GM12864 (cell line): ENCODE measurements at places on chromosomes 12 and 14.
A peak's percentile ranks its signal among the peaks of the same experiment; 100 is the strongest.

GRCh38 chr14:90567991-90568390, 171.2 kb downstream of the CALM1 start:
- no peak for DNase-seq

GRCh38 chr12:98345308-98345876, 170.0 kb upstream of the TMPO start:
- DNase-seq: no peak

DNA sequence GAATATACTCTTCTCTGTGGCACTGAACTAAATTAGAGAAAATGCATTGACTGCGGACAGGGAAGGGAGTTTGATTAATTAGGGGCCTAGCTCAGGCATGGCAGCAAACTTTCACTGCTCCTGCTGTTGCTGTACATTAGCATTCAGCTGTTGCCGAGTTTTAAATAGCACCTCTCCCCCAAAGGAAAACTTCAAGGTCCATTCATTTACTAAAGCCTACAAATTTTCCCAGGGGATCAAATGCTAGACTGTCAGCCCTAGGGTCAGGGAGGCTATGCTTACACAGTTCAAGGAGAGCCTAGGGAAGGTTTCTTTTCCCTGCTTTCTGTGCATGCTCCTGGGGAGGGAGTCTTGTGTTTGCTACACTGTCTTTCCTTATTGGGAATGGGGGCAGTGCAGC, 60.0 kb upstream of the GZMB start:
- no peak for DNase-seq

GRCh38 chr14:75301666-75302325, 23.2 kb downstream of the FOS start:
- DNase-seq: no peak

DNA sequence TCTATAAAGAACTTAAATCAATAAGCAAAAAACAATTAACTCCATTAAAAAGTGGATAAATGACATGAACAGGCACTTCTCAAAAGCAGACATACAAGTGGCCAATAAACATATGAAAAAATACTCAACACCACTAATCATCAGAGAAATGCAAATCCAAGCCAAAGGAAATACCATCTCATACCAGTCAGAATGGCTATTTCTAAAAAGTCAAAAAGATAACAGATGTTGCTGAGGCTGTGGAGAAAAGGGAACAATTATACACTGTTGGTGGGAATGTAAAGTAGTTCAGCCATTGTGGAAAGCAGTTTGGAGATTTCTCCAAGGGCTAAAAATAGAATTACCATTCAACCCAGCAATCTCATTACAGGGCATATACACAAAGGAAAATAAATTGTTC, 234.5 kb upstream of the PLXNC1 start:
- DNase-seq: no peak

GRCh38 chr12:106594447-106594846, 11.6 kb downstream of the RFX4 start:
- no peak for DNase-seq

DNA sequence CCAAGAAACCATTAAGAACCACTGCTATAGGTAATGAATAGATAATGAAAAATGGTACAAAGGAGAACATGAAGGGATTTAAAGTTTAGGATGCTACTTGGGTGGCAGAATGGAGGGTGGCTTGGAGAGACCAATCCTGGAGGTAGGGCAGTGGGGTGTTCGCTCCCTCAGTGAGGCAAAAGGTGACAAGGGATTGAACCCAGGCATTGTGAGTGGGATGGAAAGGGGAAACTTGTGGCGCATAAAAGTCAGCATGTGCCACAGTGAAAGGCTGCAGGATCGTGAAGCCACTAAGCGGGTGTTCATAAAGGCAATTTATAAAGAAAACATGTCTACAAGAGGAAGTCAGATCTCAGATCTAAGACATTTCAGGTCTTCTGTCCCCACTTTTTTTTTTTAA, 76.7 kb upstream of the SLC38A2 start:
- DNase-seq: no peak

GRCh38 chr14:64684091-64684490, 20.1 kb upstream of the PLEKHG3 start:
- no peak for DNase-seq

GRCh38 chr12:114673901-114674250, 10.1 kb downstream of the TBX3 start:
- no peak for DNase-seq

- DNase-seq: no peak
Observed at GRCh38 chr12:118618695-118619094, 242.3 kb downstream of the SUDS3 start.

DNA sequence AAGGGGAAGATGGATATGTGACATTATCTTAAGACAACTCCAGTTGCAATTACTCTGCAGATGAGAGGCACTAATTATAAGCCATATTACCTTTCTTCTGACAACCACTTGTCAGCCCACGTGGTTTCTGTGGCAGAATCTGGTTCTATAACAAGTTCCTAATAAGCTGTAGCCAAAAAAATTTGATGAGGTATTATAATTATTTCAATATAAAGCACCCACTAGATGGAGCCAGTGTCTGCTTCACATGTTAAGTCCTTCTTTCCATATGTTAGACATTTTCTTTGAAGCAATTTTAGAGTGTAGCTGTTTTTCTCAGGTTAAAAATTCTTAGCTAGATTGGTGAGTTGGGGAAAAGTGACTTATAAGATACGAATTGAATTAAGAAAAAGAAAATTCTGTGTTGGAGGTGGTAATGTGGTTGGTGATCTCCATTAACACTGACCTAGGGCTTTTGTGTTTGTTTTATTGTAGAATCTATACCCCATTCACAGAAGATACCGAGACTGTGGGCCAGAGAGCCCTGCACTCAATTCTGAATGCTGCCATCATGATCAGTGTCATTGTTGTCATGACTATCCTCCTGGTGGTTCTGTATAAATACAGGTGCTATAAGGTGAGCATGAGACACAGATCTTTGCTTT, 36.9 kb downstream of the PSEN1 start:
- DNase-seq: peak; percentile 18

DNA sequence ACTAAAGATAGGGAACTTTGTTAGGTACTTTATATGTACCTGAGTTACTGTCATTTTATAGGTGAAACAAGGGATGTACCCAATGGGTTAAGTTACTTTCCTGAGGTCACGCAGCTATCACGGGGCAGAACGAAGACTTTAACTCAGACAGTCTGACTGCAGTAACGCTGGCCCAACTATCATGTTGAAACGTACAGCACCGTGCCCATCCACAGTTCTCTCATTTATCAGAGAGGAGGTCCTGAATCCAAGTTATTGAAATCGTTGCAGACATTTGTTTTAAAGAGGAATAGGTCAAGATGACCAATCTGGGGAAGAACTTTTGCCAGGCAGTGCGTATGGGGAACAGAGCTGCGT, 587 bp upstream of the C12orf75 start:
- no peak for DNase-seq

GRCh38 chr14:44030831-44031383, 476.2 kb downstream of the FSCB start:
- DNase-seq: no peak

DNA sequence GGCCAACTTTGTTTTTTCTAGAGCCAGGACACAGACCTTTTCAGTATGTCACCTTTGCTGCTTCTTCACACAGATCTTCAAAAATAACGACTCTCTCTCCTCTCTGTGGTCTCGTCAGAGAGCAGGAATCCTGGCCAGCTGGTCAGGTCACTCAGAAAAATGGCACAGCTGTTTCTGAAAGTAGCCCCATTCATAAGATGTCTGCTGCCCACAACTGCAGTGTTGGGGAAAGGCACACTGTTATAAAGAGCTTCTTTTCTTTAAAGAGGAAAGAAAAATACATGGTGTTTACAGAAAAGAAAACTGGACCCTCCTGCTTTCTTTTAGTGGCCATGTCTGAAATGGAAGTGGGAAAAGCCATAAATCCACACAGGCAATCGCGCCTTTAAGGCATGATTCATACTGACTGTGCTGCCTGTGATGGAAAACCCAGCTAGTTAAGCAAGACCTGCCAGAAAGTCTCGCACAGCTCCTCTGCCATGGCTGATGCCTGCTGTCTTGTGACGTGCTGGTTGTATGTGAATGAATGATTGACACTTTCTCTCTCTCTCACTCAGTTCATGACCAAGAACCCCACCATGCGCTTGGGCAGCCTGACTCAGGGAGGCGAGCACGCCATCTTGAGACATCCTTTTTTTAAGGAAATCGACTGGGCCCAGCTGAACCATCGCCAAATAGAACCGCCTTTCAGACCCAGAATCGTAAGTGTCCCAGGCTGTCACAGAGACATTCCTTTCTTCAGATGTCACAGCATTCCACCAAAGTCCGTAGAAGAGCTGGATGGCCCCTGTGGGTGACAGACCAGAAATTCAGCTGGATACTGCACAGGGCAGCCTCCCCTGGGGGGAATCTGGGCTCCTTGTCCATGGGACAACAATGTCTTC, 147.9 kb upstream of the HIF1A start:
- no peak for DNase-seq

DNA sequence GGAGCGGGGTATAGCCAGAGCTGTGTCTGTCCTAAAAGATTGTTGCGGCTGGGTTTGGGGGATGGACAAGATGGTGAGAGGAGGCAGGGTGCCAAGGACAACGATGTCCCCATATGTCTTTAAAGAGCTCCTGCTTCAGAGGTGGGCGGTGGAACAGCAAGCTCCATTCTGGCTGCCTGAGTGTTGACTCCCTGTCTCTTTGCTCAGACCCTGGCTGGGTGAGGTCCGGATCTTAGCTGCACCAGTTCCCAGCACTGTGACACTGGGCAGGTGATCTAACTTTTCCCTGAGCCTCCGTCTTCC, 8.3 kb upstream of the WSCD2 start:
- no peak for DNase-seq

DNA sequence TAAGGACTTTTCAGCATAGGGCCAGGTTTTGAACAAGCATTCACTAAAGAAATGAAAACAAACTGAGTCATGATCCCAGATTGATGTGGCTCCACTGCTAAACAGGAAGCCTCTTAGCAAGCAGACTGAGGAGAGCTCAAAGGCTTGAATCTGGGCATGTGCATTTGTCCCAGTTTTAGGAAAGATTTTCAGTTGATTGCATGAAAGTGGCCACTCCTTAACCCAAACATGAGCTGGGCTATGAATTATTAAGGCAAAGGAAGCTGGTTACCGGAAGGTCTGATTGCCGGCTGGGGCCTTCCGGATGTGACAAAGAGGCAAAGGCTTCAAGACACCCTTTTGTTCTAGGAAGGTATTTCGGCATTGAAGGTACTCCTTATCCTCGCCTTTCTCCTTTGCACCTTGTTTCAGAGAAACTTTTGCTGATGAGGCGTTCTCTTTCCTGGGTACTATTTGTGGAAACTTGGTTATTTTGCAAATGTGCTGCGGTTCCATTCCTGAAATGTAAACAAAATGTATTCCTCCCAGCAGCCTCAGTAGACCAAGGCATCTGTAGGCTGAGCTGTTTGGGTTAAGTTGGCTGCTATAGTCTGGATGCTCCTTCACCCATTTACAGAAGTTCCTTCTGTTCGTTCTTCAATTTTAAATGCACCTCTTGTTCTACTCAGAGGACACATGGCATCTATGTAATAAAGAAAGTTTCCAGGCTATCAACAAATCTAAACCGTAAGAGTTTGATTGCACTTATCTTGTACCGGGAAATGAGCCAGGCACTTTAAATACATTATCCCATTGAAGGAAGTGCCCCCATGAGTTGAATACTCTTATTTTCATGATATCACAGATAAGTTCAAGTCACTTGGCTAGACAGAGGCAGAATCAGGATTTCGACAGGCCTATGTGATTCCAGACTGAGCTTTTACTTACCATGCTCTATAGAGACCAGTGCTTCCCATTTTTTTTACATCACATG, 115.6 kb upstream of the METAP2 start:
- no peak for DNase-seq

GRCh38 chr12:123269395-123269892, 2.2 kb downstream of the CDK2AP1 start:
- no peak for DNase-seq

DNA sequence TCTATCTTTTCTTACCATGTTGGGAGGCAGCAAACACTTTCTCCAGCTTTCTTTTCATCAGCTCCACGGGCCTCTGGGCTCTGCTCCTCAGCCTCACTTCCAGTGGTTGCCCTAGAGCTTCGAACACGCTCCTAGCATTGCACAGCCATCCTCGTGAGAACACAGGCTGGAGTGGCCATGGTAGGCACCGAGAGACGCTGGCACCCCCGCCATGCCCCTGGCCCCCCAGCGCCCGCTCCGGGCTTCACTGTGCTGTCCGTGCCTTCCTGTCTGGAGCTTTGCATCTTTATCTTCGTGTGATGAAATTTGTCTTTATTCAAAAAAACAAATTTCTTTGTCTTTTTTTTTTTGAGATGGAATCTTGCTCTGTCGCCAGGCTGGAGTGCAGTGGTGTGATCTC, 352.2 kb downstream of the TMEM121 start:
- no peak for DNase-seq

DNA sequence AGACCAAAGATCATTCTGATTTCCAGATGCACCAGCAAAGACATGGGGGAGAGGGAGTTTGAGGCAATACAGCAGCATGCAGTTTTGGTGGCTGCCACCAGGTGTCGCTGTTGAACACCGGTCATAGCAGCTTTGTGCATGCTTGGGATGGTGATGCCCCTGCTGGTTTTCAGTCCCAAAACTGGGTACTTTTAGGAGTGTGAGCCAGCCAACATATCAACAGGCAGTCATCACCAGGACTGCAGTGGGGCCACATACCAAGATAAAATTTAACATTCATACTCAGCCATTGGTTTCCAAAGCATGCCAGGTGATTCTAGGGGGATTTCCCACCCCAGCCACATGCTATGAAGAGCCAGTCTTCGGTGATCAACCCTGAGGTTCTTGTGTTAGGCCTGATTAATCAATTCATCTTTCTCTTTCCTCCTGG, 64.2 kb downstream of the PHETA1 start:
- DNase-seq: no peak

- no peak for DNase-seq
Observed at GRCh38 chr12:47717046-47717442, 8.2 kb downstream of the ENDOU start.

GRCh38 chr12:94648578-94648977, 1.8 kb downstream of the TMCC3 start:
- DNase-seq: no peak

- no peak for DNase-seq
Observed at GRCh38 chr14:31745741-31746140, 184.5 kb downstream of the NUBPL start.

- DNase-seq: peak; percentile 73
Observed at GRCh38 chr12:69906411-69907216, 81.6 kb downstream of the MYRFL start.

DNA sequence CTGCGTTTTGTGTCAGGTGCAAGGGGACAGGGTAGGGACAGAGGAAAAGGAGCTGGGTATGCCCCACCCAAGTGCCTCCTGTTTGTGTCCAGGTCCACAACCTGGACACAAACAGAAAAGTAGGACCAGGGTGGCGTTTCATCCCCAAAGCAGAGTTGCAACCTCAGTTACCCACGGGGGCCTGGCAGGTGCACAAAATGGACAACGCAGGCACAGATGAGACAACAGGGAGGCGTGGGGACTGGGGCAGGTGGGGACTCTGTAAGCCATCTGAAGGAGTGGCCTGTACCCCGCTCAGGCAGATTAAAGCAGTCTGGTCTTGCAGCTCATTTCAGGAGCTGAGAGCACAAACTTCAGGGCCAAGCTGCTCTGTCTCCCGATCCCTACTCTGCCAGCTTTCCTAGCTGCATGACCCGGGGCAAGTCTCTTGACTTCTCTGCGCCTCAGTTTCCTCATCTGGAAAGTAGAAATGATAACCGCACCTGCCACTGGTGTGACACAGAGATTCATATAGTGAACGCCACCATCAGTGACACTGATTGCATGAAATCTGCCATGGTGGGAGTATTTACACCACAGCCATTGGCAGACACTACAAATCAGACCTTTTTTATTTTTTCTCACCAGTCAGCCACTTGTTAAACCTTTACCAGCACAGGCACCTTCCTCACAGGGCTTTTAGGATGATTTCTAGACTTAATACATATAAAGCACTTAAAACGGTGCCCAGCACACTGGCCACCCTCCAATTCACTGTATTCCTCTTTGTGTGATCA, 123.0 kb downstream of the PHETA1 start:
- DNase-seq: no peak
